ENCODE measurements at places on chromosomes 16 and 17.

- DNase-seq = no peak
These were observed 73.9 kb upstream of the TOB1 start for GRCh38 chr17:50939795-50940684.

DNA sequence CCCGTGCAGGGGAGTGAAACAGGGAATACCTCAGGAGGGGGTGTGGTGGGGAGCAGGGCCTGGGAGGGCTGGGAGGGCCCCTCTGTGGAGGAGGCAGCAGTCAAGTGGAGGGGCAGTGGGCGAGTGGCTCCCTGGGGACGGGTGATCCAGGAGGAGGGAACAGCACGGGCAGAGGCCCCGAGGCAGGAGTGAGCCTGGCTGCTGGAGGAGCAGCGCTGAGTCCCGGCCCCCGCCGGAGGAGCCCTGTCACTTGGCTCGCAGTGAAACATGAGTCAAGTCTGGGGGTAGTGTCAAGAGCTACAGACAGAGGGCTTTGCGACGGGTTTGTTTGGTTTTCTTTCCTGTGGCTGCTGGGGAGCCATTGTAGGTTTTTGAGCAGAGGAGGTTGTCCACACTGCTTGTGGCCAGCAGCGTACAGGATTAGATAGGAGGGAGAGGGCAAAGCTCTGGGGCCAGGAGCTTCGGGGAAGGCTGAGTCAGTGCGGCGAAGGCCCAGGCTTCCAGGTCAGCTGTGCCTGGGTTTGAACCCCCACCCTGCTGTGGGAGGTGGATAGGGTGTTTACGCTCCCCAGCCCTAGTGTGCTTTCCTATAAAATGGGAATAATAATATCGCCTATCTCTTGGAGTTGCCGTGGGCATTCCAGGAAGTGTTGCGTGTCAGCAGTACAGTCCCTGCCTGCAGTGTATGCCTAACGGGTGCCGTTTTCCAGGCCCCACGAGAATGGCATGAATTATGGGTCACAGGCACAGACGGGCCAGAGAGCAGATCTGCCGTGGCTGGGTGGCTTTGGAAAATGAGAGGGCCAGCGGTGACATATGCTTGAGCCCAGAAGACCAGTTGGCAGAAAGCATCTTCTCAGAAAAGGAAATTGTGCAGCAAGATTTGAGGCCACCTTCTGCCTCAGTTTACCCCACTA is 115.9 kb upstream of the CIBAR2 start:
- no peak for DNase-seq

GRCh38 chr17:34580685-34581445 is 1.5 kb downstream of the TMEM132E start:
- no peak for DNase-seq

GRCh38 chr17:57499648-57500049 is 243.3 kb downstream of the MSI2 start:
- no peak for DNase-seq

- DNase-seq = no peak
These were observed 53.9 kb upstream of the NETO2 start for GRCh38 chr16:47197536-47198179.

- DNase-seq = peak; percentile 19
These were observed 25.4 kb downstream of the PELP1 start for GRCh38 chr17:4678448-4679026.

GRCh38 chr17:44187131-44187899 is 543 bp downstream of the TMUB2 start:
- no peak for DNase-seq

- DNase-seq = peak; percentile 21
These were observed 60.3 kb downstream of the RMI2 start for GRCh38 chr16:11405331-11406176.

DNA sequence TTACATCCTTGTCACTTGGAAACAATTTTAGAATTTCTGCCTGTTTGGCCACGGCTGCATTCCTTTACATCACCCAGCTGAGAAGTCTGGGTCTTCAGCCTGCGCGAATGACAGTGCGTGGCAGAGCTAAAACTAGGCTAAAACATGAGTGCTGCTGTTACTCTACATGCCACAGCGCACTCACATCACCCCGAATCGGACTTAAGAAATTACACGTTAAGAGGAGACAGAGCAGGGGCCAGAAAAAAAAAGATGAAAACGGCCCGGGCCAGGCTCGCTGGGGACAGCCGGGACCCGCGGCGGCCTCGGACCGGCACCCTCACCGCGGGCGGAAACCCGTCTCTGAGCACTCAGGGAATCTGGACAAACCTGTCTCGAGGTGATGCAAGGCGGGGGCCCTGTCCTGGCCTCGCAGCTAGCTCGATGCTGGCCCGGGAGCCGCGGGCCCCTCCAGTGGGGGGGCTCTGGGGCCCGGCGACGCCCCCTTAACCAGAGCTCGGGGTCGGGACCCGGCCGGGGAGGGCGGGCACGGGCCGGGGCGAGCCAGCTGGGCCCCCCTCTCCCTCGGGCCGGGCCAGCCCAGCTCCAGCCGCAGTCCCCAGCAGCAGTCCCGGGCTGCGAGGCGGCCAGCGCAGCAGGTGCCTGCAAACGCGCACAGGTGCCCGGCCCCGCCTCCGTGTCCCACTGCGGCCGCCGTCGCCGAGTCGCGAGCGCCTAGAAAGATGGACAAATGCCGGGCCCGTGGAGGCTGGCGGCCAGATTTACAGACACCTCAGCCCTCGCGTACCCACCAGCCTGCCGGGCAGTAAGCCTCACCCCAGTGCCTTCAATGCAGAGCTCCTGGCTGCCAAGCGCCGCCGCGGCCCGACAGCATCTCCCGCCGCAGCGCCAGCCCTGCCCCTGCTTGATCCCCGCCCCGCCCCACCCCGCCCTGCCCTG is at the start of gene AKTIP:
Gene AKTIP, minus strand, starts transcription at position 879 of the 939 bp plus-strand sequence. CDS start 2,950 bp downstream, outside the sequence.
- DNase-seq = peak; percentile 54

DNA sequence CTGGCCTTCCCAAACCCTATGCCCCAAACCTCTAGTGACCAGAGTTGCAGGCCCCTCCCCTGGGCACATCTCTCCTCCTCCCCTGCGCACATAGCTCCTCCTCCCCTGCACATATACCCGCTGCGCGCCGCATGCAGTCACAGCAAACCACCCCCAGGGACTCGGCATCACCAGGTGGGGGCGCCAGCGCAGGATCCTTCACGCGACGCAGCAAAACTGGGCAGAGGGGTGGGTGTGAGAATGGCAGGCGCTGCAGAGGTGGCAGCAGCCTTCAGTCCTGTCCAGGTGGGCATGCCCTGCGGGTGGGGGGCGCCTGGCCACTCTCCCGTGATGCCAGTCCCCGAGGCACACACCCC is 5.6 kb downstream of the CORO6 start:
- peak; percentile 84 for DNase-seq
